Activated B cell treated with CpG ODN at 0.5 μM for 24 hours (primary cell): ENCODE measurements at places on chromosomes 3 and 15. TPM values are rescaled to one million over a fixed set of nuclear protein-coding genes. Genes with fewer than 3 reads are reported as not detected.

- no peaks in the 10 kb centered on the region for H3K4me1 ChIP-seq
- no peak for DNase-seq
- no peak overlapping the region for H3K27ac ChIP-seq
- no peak overlapping the region for H3K4me3 ChIP-seq
These were observed 6.4 kb downstream of the TMIE start for GRCh38 chr3:46707601-46708011.

DNA sequence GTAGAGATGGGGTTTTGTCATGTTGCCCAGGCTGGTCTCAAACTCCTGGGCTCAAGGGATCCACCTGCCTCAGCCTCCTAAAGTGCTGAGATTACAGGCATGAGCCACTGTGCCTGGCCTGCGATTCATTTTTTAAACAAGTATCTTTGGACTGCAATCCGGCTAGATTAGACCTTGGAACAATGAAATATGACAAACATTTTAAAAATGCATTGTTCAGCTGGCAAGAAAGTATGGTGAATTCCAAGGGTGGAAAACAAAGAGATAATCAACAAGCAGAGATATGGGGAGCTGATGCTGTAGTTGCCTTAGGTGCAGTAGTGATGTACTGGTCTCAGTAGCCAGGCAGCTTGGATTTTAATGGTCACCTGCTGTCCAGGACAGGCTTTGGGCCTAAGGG is 95.8 kb upstream of the GOLGA8J start:
- no peaks in the 10 kb centered on the region for H3K4me1 ChIP-seq
- H3K27ac ChIP-seq = no peak overlapping the region
- H3K27me3 ChIP-seq = peaks cover 2% of the 10 kb centered on the region
- no peak overlapping the region for H3K4me3 ChIP-seq
- DNase-seq = no peak
- no peaks in the 10 kb centered on the region for H3K36me3 ChIP-seq

- peaks cover 15% of the 10 kb centered on the region for H3K4me1 ChIP-seq
- no peaks in the 10 kb centered on the region for H3K36me3 ChIP-seq
- H3K27ac ChIP-seq = no peak overlapping the region
- peak overlapping the region; percentile 24 for H3K4me3 ChIP-seq
These were observed 547 bp downstream of the WNT7A start for GRCh38 chr3:13879102-13879945.

DNA sequence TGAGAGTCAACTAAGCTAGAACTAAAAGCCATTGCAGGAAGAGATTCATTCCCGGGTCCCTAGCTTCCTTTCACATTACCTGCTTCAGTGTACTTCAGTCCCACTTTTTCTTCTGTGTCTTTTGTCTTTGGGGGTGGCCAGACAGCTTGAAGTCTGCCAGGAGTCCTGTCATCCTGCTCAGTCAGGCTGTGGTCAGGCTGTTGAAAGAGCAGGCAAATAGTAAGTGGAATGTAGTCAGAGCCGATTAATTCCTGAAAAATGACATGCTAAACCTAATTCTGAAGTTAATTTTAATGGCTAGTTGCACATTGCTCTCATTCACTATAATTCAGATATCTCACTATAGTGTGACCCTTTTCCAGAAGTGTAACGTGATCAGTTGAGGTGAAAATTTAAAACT is 129.6 kb downstream of the FMN1 start:
- no peak for DNase-seq
- no peaks in the 10 kb centered on the region for H3K36me3 ChIP-seq
- peaks cover 14% of the 10 kb centered on the region for H3K4me1 ChIP-seq
- H3K27me3 ChIP-seq = peaks cover 17% of the 10 kb centered on the region
- no peak overlapping the region for H3K27ac ChIP-seq
- H3K4me3 ChIP-seq = no peak overlapping the region

GRCh38 chr3:15097891-15098290 is 1.1 kb downstream of the RBSN start:
- peaks cover 7% of the 10 kb centered on the region for H3K27me3 ChIP-seq
- DNase-seq = peak; percentile 24
- H3K4me1 ChIP-seq = peaks cover 27% of the 10 kb centered on the region
- H3K27ac ChIP-seq = peak overlapping the region; percentile 89

DNA sequence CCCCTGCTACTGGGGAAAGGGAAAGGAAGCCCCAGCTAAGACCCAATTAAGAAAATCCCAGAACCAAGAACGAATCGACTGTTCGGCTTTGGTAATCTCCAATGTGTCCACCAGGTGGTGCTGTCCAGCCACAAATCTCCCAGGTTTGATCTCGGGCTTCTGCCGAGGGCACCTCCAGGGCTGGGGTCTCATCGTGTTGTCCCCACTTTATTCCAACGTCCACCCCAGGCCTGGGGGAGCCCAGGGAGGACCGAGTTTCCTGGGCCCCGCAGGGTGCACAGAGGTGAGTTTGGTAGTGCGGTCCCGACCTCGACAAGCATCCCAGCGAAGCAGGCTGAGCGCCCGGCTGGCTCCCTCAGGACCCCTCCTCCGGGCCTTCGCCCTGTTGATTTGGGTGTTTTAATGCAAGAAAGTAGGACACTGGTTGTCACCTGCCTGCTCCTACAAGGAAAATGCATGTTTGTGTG is 185.1 kb downstream of the GOLGA6L6 start:
- H3K4me3 ChIP-seq = no peak overlapping the region
- peaks cover 3% of the 10 kb centered on the region for H3K27me3 ChIP-seq
- H3K27ac ChIP-seq = no peak overlapping the region
- DNase-seq = peak; percentile 51
- no peaks in the 10 kb centered on the region for H3K36me3 ChIP-seq

WDR93 gene
- total RNA-seq = 0.10 and 0.16 TPM in 2 replicates

DNA sequence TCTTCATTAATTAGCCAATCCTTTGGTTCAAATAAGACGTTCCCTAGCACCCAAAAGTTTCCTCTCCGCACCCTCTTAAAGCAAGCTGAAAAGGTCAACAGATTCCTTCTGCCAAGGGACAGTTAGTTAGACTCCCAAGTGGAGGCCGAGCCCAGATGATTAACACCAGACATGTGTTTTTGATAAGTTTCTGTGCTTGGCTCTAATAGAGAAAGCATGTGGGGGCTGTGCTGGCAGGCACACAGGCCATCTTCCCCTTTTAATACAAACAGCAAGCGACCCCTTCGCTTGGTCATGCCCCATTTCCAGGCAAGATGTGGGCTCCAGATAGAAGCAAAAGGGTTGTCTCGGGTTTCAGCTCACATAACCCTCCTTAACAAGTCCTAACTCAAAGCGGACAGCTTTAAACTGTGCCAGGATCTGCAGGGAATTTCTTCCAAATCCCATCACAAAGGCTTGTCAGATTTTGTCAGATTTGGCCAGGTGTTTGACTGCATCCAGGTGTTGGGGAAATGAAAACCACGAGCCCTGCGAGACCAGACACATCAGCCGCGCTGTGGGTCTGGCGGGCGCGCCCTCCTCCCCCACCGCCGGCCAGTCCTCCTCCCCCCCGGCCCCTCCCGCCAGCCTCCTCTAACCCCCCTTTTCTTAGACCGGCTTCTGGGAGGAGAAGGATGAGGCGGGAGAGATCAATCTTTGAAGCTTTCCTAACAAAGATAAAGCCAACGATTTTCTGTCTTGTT is 3.3 kb downstream of the HES1 start:
- H3K4me3 ChIP-seq = peak overlapping the region; percentile 28
- peaks cover 1% of the 10 kb centered on the region for H3K36me3 ChIP-seq
- peaks cover 56% of the 10 kb centered on the region for H3K4me1 ChIP-seq
- DNase-seq = no peak

RPL35A gene
- total RNA-seq = 1,534 and 1,556 TPM in 2 replicates

SORD gene
- 15.1 and 15.5 TPM in 2 replicates for total RNA-seq

- H3K4me3 ChIP-seq = no peak overlapping the region
- H3K27ac ChIP-seq = no peak overlapping the region
- peaks cover 2% of the 10 kb centered on the region for H3K4me1 ChIP-seq
- no peak for DNase-seq
These were observed 43.9 kb upstream of the PLXND1 start for GRCh38 chr3:129650256-129650872.

- no peak overlapping the region for H3K4me3 ChIP-seq
- DNase-seq = no peak
- H3K27me3 ChIP-seq = no peaks in the 10 kb centered on the region
- no peaks in the 10 kb centered on the region for H3K36me3 ChIP-seq
- no peaks in the 10 kb centered on the region for H3K4me1 ChIP-seq
These were observed 268.5 kb downstream of the C3orf38 start for GRCh38 chr3:88418219-88418618.

GRCh38 chr3:43910750-43911149 is 220.0 kb downstream of the ABHD5 start:
- no peak overlapping the region for H3K27ac ChIP-seq
- H3K27me3 ChIP-seq = peaks cover 2% of the 10 kb centered on the region
- no peak for DNase-seq
- no peaks in the 10 kb centered on the region for H3K36me3 ChIP-seq
- H3K4me3 ChIP-seq = no peak overlapping the region

DNA sequence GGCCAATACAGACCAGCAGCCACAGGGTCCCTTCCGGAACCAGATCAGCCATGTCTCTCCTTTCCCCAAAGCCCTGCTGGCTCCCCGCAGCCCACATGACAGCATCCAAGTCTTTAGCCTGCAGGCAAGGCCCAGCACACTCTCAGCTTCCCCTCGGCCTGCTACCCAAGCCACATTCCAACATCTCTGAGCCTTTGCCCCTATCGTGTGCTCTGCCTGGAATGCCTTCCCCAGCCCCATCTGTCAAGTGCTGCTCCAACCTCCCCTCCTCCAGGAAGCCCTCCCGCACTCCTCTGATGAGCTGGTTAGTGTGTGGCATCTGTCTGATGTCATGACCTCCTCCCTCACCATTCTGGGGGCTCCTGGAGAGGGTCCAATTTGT is 8.5 kb downstream of the PLXND1 start:
- H3K4me1 ChIP-seq = peaks cover 13% of the 10 kb centered on the region
- no peak overlapping the region for H3K27ac ChIP-seq
- no peaks in the 10 kb centered on the region for H3K36me3 ChIP-seq
- DNase-seq = no peak

XYLB gene
- 1.3 and 1.8 TPM in 2 replicates for total RNA-seq

CHL1 gene
- 6.8 and 7.4 TPM in 2 replicates for total RNA-seq

CCDC54 gene
- total RNA-seq = not detected in 2 replicates

- H3K4me1 ChIP-seq = peaks cover 23% of the 10 kb centered on the region
- no peak for DNase-seq
- no peaks in the 10 kb centered on the region for H3K27me3 ChIP-seq
- peaks cover 16% of the 10 kb centered on the region for H3K36me3 ChIP-seq
These were observed 10.7 kb downstream of the SLC33A1 start for GRCh38 chr3:155843569-155843968.

DNA sequence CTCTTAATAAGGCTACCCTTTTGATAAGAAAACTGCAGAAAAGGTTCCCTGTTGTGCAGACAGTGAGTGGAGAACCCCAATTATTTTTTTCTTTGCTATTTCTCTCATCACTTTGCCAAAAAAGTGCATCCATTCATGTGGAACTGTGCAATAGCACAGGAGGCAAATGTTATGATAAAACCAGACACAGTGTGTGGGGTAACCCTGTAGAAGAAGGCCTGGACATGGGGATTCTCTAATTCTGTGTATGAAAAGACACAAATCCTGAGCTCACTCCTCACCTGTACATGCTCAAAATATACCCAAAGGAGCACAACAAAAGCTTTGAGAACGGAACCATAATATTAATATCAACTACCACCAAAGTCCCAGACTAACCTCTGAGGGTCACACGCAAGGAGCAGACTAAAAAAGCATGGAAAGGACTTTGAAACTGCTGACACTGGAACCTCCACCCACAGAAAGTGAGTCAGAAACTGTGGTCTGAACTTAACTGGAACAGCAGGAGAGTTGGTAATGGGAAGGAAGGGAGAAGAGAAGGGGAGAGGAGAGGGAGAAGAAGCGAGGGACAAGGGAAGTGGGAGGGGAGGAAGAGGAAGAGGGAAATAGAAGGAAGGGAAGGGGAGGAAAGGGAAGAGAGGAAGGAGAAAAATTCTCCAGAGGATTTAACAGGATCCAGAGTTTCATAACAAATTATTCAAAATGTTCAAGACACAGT is 299.9 kb downstream of the TBC1D5 start:
- H3K27ac ChIP-seq = no peak overlapping the region
- H3K4me1 ChIP-seq = no peaks in the 10 kb centered on the region
- H3K36me3 ChIP-seq = peaks cover 50% of the 10 kb centered on the region
- no peaks in the 10 kb centered on the region for H3K27me3 ChIP-seq
- DNase-seq = no peak

DNA sequence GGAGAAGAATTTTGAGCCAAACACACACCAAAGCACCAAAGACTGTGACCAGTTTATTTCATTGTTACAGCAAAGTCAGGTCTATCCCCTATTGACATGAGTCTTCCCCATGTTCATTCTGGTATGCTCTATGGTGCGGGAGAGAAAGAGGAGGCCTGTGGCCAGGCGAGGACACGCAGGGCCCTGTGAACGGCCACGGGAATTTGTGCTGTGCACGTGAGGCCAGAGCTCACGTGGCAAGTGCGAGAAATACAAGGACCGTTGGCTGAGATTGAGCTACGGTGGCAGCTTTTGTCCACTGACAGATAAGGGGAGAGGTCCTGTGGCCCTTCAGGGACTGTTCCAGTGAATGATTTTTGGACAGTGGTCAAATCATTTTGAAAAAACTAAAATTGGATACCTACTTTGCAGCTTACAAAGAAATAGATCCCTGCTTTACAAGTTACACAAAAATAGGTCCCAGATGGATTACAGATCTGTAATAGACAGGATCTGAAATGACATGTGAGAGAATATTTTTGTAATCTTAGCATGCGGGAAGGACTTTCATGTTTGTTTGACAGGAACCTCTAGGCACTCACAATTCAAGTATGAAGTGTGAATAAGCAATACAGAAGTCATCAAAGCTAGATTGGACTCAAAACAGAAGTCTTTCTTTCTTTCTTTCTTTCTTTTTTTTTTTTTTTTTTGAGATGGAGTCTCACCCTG is 9.2 kb downstream of the ZSCAN2 start:
- peaks cover 32% of the 10 kb centered on the region for H3K4me1 ChIP-seq
- peaks cover 65% of the 10 kb centered on the region for H3K36me3 ChIP-seq
- no peaks in the 10 kb centered on the region for H3K27me3 ChIP-seq
- H3K4me3 ChIP-seq = no peak overlapping the region
- DNase-seq = no peak
- H3K27ac ChIP-seq = no peak overlapping the region

PBRM1 gene
- 60.0 and 62.1 TPM in 2 replicates for total RNA-seq

CPA3 gene
- not detected in 2 replicates for total RNA-seq

GPR62 gene
- not detected in 2 replicates for total RNA-seq

GRCh38 chr3:179750720-179751328 is 98.0 kb downstream of the USP13 start:
- H3K4me1 ChIP-seq = no peaks in the 10 kb centered on the region
- H3K4me3 ChIP-seq = no peak overlapping the region

- H3K4me1 ChIP-seq = peaks cover 5% of the 10 kb centered on the region
- H3K27ac ChIP-seq = no peak overlapping the region
These were observed 78.4 kb downstream of the NR2E3 start for GRCh38 chr15:71888797-71889196.

DNA sequence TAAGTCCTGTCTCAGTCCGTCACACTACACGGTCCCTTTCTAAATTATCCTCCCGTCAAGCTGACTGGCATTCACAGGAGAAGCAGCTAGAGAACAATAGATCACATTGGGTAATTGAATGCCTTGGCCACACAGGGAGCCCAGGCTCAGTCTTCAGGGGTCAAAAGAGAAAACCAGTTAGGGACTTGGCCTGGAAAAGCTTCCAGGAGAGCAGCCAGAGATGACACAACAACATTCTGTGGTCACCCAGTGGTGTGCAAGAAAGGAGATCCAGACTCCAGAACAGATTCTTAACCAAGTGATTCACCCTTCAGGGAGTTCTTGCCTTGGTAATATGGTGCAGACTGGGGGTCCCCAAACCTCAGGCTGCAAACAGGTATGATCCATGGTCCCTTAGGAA is 15.9 kb downstream of the ARHGAP31 start:
- H3K36me3 ChIP-seq = peaks cover 20% of the 10 kb centered on the region
- H3K4me1 ChIP-seq = peaks cover 7% of the 10 kb centered on the region
- no peak for DNase-seq
- H3K4me3 ChIP-seq = no peak overlapping the region
- H3K27me3 ChIP-seq = no peaks in the 10 kb centered on the region
- H3K27ac ChIP-seq = no peak overlapping the region
